ENCODE measurements at places on chromosomes 1 and 21. TPM values are rescaled to one million over a fixed set of nuclear protein-coding genes. Genes with fewer than 3 reads are reported as not detected.
A peak's percentile ranks its signal among the peaks of the same experiment; 100 is the strongest.

DNA sequence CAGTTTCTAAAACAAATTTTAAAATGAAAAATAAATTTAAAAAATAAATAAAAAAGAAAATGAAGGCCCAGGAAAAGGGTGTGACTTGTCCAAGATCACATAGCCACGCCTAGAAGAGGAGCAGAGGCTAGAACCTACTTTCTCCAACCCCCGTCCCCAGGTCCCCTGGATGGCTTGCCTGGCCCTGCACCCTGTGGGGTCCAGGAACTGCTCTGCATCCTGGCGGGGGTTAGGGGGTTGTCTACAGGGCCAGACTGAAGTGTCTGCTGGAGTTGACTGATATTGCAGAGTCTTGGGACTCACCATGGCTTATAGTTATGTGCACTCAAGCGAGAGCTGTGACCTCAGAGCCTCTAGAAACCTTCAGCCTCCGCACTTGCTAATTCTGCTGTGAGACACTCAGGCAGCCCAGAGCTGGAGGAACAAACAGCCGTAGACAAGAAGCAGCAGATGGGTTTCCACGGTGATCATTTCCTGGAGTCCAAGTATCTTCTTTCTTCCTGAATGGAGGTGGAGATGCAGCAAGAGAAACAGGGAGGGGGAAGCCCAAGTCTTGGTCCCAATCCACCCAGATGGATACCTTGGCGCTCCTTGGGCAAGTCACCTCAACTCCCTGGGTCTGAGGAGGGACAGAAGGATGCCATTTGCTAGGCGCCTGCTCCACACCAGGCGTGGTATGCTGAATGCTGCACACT is 5.2 kb upstream of the EXTL1 start:
- DNase-seq, result no peak

CACNA1S gene
- total RNA-seq, result not detected

GRCh38 chr1:22876359-22877111 is 96.1 kb downstream of the LACTBL1 start:
- no peak for DNase-seq

B3GALT2 gene
- total RNA-seq, result not detected

- no peak for DNase-seq
Observed at GRCh38 chr1:229694053-229694693, 68.1 kb downstream of the URB2 start.

DNA sequence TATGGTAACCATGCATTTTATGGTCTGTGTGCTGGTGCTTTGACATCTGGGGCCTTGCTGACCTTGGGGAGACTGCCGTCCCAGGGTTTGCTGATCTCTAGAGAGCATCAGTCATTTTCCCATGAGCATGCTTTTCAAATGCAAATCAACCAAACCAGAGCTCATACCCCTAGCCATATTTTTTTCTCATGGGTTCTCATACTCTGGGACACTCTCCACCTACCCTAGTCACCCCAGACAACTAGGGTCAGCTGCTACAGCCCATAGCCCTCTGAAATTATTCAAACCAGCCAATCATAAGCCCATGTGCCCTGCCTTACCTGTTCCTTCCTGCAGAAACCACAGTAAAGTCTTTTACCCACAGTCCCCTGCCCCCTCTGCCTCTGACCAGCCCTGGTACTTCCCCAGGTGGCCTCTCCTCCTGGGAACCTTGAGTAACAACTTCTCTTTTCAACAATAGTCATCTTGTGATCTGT is 132.0 kb downstream of the MAP3K21 start:
- no peak for DNase-seq

MATN1 gene
- total RNA-seq, result 0.30 TPM

NCSTN gene
- total RNA-seq, result 144 TPM

GPR52 gene
- 1.0 TPM for total RNA-seq

SEMA6C gene
- 1.2 TPM for total RNA-seq

DNA sequence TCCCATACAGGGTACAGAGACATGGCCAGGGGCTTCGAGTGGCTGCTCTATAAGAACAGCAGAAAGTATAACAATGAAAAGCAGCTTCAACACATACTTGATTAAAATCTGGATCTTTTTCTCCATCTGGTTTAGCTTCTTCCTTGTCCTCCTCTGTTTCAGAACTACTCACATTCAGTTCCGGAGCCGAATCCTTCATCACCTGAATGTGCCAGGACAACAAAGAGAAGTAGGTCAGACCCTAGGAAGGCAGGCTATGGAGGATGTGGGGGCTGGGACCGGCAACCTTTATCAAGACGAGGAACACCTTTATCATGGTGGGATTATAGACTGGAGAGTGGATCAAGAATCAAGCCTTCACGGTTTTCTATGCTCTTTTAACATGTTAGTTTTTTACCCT is 32.2 kb upstream of the RAP1GAP start:
- DNase-seq, result no peak

TSHB gene
- total RNA-seq, result not detected

GRCh38 chr1:117112047-117112717 is 9.4 kb downstream of the TRIM45 start:
- no peak for DNase-seq

GRCh38 chr1:94757931-94758330 is 62.2 kb upstream of the SLC44A3 start:
- DNase-seq, result no peak

GRCh38 chr1:110688514-110688913 is 13.8 kb upstream of the KCNA3 start:
- DNase-seq, result no peak

GRCh38 chr1:241396747-241397681 is 40.0 kb upstream of the RGS7 start:
- no peak for DNase-seq

AMY1C gene
- not detected for total RNA-seq

DNA sequence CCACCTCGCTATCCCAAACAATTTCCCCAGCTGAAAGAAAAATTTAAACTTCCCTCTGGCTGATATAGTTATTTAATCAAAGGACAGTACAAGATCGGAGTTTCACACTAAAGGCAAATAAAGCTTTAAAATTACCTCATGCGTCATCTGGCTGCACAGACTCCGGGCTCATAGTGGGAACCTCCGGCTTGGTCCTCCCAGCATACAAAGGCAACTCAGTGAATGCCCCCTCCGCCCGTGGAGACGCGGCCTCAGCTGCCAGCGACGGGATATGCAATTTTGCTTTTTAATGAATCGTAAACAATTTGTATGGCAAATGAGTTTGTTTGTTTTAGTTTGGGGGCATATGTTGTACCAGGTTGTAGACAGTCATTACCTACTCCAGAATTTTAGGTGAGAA is 214.6 kb upstream of the NFIA start:
- DNase-seq, result no peak

GRCh38 chr21:31964692-31965091 is 91.9 kb downstream of the HUNK start:
- DNase-seq, result no peak

GRCh38 chr21:27269644-27270043 is 302.8 kb upstream of the ADAMTS5 start:
- DNase-seq, result no peak

GRCh38 chr1:55632058-55632457 is 416.9 kb upstream of the USP24 start:
- no peak for DNase-seq

DNA sequence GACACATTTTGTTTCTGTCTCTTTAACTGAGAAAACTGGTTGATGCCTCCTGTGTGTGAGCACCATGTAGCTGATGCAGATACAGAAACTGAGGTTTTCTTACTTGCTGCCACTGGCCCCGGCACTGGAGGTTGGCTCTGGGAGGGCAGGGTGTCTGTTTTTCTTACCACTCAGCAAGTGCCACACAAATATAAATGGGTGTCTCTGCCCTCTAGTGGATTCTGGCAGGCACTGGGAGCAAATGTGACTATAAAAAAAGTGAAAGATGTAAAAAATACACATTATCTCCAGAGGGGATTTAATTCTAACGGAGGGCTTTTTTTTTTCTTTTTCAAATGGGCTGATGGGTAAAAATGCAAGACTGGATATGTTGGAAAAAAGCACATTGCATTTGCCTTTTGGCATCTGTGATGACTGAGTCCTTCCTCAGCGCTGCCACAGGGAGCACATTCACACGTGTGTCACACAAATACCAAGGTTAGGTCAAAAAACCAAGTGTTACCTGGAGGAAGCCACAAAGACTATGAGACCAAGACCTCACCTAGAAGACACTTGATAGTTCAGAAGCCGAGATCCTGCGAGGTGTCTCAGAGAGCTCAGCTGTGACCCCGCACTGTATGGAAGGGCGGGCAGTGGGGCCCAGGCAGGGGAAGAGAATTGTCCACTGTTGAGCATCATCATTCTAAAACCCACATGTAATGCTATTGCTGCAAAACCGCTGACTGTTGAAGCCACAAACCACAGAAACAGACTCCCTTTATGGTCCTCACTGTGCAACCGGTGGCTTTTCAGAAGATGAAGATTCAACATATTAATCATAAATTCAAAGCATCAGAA is 18.9 kb downstream of the PGBD2 start:
- peak; percentile 68 for DNase-seq

PKLR gene
- not detected for total RNA-seq

GRCh38 chr1:159900086-159900680 is at the start of gene CFAP45:
CFAP45 (minus strand) TSS chr1:159900165; CDS start chr1:159900098, 67 bp downstream.
- peak; percentile 65 for DNase-seq

DNA sequence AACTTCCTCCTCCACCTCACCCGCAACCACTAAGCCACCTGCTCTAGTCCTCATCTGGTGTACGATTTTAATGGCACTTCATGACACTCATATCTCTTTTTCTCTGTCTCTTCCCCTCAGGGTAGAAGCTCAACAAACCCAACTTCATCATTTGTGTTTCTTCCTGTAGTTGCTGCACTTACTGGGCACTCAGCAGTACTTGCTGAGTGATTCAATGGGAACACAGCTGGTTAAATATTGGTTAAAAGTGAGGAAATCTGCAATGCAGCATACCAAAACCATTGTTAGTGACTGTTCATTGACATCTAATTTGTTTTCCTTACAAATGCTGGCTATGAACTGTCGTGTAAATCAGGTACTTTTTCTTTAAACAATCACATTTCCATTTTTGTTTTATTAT is 541.1 kb upstream of the PRMT6 start:
- DNase-seq, result no peak

CELA3B gene
- total RNA-seq, result not detected

- no peak for DNase-seq
Observed at GRCh38 chr1:68051475-68051874, 1.0 kb upstream of the DIRAS3 start.
